ENCODE measurements at places on chromosomes 7 and 10. TPM values are rescaled to one million over a fixed set of nuclear protein-coding genes. Genes with fewer than 3 reads are reported as not detected.

DNA sequence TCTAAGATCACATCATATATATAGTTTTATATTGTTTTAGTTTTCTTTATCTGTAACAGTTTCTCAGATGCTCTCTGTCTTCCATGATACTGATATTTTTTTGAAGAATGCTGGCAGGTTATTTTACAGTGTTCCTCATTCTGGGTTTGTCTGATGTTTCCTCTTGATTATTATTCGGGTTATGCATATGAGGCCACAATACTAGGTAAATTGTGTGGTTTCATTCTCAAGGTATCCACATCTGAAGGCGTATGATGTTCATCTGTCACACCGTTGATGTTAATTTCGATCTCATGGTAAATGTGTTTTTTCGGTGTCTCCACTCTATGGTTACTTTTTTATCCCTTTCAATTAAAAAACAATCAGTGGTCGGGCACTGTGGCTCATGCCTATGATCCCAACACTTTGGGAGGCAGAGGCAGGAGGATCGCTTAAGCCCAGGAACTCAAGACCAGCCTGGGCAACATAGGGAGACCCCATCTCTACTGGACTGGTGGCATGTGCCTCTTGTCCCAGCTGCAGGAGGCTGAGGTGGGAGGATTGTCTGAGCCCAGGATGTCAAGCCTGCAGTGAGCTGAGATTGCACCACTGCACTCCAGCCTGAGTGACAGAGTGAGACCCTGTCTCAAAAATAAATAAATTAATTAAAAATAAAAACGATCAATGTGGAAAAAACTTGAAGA lies 108.9 kb downstream of the TPST1 start:
- no peak for DNase-seq

DNA sequence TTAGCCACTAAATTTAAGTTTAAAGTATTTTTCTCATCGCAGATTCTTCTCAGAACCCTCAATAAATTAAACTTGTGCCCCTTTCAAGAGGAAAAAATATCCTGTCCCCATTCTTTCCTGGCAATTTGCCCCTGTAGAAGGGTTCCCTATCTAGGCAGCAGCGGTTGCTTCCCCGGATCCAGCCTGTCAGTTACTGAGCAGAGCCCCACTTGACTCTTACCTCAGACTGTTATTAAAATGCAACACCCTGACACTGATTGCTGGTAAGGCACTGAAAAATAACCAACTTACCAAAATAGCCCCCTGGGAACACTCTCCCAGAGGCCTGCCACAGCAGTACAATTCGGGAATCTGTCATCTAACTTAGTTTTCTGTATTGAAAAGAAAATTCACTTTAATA lies 13.9 kb downstream of the LMTK2 start:
- DNase-seq: no peak

DNA sequence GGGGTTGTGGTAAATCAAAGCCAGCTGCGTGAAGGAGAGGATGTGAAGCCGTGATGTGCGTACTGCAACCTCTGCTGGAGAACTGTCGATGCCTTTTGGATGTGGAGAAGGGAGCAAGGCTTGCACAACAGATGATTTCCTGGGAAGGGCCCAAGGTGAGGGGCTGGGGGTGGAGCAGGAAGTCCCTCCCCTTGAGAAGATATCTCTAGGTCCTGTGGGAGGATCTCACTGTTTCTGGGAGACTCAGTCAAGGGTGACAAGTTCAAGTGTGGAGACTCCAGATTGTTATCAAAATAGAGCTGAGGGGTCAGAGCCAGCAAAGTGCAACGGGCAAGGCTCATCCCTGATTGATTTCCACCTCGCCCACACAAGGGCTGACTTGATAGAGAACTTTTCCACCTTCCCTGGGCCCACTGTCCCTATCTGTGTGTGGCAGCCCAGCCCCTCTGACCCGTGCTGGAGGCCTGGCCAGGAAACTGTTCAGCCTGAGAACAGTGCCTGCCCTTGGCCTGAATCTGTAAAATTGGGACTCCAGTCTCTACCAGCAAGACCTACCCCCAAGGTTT lies 55.0 kb downstream of the COL13A1 start:
- no peak for DNase-seq

DNA sequence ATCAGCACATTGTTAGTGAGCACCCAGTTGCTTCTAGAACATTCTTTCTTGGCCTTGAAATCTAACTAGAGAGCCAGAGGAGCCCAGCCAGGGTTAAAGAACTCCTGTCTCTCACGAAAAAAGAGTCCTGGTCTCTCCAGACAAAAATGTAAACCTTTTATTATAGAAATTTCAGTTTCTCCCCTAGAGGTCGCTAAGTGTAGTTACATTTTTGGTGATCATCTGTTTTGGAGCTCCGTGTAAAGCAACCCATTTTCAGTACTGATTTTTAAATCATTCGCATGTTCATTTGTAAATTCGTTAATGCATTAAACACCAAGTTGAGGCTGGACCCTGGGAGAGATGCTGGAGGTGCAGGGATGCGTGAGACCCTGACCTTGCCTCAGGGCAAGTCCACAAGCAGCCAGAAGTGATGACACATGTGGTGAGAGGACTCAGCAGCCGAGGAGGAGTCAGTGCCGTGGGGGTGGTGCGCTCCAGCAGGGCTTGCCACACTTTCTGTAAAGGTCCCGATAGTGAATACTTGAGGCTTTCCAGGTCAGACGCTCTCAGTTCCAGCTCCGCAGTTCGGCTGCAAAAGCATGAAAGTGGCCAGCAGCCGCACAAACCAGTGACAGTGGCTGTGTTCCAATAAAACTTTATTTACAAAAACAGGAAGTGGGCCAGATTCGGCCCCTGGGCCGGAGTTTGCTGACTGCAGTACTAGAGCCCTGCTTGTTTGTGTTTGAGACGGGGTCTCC lies 578.6 kb upstream of the FOXK1 start:
- DNase-seq: peak; percentile 37

GRCh38 chr7:87512906-87513305 lies 37.4 kb upstream of the ABCB4 start:
- DNase-seq: no peak

GRCh38 chr7:16604054-16604453 lies 41.5 kb downstream of the ANKMY2 start:
- DNase-seq: peak; percentile 33

DNA sequence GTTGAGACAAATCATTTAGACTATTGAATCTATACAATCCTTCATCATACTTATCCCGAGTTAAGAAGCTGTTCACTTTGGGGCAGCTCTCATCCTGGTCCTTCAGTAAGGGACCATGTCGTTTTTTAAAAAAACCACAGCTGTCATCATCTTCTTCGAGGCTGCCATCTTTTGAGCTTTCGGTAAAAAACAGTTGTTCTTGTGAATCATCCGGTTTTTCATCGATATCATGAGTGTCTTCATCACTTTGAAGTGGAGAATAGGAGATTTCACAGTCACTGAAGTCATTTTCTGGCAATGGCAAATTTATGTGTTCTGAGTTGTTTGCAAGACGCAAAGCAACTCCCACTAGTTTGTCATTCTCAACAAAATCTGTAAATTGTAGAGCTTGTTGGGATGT lies 3.9 kb downstream of the DCLRE1A start:
- DNase-seq: no peak

- DNase-seq: no peak
These were observed 46.3 kb upstream of the DMBT1 start for GRCh38 chr10:122514045-122514840.

GRCh38 chr7:44381494-44382220 lies 56.3 kb upstream of the CAMK2B start:
- no peak for DNase-seq

- DNase-seq: peak; percentile 54
These were observed 12.3 kb downstream of the CNPY1 start for GRCh38 chr7:155533827-155534690.

DNA sequence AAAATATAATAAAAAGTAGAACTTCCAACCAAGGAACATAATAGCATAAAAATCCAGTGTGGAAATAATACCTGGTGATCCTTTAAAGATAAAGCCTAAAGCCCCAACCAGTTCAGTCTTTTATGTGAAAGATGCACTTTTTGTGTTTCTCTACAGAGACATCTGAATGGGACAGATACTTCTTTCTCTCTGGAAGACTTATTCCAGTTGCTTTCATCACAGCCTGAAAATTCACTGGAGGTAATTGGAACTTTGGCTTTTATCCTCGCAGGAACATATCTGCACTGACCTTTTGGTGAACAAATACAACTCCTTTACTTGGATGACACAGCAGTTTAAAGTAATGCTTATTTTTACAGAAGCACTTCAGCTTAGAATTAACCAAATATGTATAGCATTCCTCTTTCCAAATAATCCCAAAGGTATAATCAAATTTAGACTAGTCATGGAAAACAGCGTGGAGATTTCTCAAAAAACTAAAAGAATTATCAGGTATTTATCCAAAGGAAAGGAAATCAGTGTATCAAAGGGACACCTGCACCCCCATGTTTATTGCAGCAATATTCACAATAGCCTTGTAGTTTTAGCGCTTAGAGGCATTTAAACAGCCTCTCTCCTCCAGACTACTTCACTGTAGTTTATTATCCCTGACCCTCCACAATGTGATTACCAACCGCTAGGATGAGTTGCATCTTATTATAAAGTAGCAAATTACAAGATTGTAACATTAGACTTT lies 16.8 kb downstream of the HNRNPA2B1 start:
- DNase-seq: no peak

DNA sequence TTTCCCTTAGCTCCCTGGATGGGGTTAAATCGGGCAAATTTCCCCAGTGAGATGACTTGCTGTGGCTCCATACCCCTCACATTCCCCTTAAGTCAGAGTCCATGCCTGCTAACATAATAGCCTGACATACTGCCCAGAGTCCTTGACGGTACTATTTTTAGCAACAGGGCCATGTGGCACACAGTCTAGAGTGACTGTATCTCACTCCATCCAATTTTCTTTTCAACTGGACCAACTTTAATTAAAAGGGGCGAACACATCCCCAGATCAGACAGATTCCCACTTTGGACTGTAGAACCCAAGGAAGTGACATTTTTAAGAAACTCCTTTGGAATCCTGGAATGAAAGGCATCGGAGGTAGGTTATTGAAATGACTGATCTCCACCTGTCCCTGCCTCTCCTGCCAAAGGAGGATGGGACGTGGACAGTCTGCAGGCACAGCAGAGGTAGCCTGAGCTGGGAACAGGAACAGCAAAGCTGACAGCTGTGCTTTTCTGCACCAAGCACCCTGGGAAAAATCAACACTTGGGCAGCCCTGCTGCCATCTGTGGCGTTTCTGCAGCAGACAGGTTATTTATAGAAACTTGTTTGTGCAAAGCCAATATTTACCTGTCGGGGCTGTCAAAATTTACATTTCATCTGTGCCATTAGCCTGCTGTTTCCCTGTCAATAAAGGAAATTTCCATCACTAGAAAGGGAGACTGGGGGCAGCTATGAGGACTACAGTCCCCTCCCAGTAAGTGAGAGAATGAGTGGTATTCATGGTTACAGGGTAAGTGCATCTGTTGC lies 221.5 kb upstream of the AOAH start:
- DNase-seq: no peak

GRCh38 chr10:24721229-24722106 lies 2.2 kb downstream of the ARHGAP21 start:
- DNase-seq: peak; percentile 48

DNA sequence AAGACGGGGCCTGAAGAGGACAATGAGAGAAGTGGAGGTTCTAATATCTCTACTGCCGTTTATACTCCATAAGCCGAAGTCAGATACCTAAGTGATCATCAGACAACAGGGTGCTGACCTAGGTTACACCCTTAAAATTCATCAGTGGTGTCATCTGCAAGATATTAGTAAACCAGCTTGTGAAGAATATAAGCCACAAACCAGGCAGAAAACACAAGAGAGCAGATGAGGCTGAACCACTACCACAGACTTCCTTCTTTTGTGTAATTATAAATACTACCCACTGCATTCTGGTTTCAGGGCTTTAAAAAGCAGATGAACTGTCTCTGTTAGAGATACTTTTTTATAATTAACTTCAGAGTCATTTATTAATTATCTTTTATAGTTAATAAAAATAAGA lies 69.0 kb upstream of the LRRC17 start:
- DNase-seq: no peak

GRCh38 chr10:66258693-66259092 lies 667.1 kb upstream of the LRRTM3 start:
- no peak for DNase-seq

- DNase-seq: no peak
These were observed 175.2 kb downstream of the HIBADH start for GRCh38 chr7:27487509-27487908.

DNA sequence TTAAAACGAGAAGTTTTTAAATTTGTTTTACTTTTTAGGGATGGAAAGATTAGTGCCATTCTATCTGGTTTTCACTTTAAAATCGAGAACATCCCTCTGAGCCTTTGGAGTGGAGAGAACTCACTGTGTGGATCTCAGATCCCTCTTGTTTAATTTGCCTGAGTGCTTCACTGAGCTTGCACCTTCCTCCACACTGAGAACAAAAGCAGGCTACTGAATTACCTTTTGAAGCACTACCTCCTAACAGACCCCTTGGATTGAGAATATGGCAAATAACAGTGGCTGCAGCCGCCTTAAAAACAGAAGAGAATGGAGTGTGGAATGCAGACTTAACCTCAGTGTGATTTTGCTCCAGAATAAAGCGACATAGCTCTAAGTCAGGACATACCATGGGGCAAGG lies 204.7 kb downstream of the CNTNAP2 start:
- no peak for DNase-seq

DNA sequence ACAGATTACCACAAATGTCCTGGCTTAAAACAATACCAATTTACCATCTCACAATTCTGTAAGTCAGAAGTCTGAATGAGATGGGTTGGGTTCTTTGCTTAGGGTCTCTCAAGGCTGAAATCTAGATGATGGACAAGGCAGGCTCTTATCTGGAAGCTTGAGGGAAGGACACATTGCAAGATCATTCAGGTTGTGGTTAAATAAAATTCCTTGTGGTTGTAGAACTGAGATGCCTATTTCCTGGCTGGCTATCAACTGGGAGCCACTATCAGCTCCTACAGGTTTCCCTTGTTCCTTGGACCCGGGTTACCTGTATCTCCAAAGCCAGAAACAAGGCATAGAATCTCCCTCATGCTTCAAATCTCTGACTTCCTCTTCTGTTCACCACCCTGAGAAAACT lies 148.4 kb downstream of the MDFIC start:
- DNase-seq: no peak

The CPA2 gene
- not detected for total RNA-seq

The OPN1SW gene
- total RNA-seq: not detected

The NOLC1 gene
- 29.6 TPM for total RNA-seq

The PLXNA4 gene
- total RNA-seq: 1.5 TPM

The OR13A1 gene
- total RNA-seq: not detected

The ADAM12 gene
- total RNA-seq: 0.68 TPM

The ELOVL3 gene
- not detected for total RNA-seq

The ANLN gene
- 95.5 TPM for total RNA-seq

The ELAPOR2 gene
- 108 TPM for total RNA-seq

The CHRM2 gene
- not detected for total RNA-seq

The FAM13C gene
- total RNA-seq: 16.7 TPM

Measured in dermis blood vessel endothelial cell (primary cell).